ENCODE measurements at places on chromosomes 7 and 10.

DNA sequence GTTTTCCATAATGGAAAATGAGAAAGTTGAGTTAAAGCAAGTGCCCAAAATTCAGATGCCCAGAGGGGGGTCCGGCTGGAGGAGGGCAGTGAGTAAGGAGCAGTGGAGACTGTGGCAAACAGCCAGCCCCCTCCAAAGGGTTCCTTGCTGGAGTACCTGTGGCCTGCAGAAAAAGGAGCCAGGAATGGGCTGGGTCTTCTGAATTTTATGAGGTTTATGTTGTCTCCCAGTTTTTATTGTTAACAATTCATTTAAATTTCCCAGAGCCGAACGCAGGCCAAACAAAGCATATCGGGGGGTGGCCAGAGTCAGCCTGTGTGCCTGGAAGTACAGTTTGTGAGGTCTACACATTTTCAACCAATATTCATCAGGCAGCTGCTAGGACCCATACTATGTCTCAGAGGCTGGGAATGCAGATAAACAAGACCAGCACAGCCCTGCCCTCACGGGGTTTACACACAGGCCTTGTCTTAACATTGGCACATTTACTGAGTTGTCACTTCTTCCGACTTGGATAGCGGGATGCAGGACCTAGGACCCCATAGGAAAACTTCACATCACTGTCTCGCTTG is 12.9 kb upstream of the CSGALNACT2 start:
- DNase-seq: no peak

DNA sequence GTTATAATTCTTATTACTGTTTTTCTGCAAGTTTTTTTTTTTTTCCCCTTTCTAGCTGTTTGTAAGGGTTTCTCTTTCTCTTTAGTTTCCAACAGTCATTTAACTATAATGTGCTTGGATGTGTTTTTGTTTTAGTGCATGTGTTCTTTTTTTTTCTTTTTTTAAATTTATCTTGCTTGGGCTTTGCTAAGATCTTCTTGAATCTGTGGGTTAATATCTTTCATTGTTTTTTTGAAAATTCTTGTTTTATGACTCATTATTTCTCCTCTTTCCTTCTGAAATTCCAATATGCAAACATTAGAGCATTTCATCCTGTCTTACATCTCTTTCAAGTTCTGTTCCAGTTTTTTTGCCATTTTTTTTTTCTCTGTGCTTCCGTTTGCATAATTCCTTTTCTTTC is 5.7 kb upstream of the HK1 start:
- DNase-seq: no peak

DNA sequence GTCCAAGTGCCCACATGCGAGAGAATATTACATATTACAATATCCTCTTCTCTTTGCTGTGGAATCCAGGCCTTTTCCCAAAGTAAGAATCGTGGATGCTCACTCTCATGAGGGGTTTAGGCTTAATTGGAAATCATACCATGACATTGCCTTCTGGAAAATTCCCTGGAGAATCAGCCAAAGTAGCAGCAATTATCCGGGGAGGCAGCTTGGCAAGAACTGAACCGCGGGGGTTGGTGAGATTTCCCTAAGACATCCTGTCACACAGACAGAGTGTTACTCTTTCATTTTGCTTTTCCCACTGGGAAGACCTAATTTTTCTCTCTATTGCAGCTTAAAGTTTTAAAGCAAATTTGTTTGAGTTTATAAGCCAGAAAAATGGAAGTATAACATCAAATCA is 463.6 kb upstream of the DPP6 start:
- no peak for DNase-seq

DNA sequence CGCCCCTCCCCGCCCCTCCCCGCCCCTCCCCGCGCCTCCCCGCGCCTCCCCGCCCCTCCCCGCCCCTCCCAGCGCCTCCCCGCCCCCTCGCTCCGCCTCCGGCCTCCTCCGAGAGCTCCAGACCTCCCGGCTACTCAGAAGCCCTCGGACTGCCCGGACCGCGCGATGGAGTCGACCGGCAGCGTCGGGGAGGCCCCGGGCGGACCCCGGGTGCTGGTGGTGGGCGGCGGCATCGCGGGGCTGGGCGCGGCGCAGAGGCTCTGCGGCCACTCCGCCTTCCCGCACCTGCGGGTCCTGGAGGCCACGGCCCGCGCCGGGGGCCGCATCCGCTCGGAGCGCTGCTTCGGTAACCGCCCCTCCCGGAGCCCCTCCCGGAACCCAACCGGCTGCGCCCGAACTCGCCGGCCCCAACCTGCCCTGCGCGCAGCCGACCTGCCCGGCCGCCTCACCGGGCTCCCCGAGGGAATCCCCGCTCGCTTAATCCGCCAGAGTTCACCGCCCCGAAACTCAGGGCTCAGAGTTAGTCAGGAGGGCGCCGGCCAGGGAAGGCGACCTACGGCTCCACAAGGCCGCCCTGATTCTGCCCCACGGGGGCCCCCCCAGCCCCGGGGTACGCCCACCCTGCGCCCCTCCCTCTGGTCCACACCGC is at the start of gene PAOX:
Gene PAOX (plus strand): TSS at position 111 of the 649 bp plus-strand sequence. CDS start 55 bp downstream, at position 166.
- DNase-seq: no peak

GRCh38 chr7:16609842-16610450 is 35.6 kb downstream of the ANKMY2 start:
- no peak for DNase-seq
